M059J (cell line): ENCODE measurements at places on chromosomes 11 and 22. TPM values are rescaled to one million over a fixed set of nuclear protein-coding genes. Genes with fewer than 3 reads are reported as not detected.

Gene MAPK8IP1
- total RNA-seq = 6.6 and 11.7 TPM in 2 replicates

GRCh38 chr11:91694331-91694730, 530.3 kb upstream of the FAT3 start:
- DNase-seq = no peak

DNA sequence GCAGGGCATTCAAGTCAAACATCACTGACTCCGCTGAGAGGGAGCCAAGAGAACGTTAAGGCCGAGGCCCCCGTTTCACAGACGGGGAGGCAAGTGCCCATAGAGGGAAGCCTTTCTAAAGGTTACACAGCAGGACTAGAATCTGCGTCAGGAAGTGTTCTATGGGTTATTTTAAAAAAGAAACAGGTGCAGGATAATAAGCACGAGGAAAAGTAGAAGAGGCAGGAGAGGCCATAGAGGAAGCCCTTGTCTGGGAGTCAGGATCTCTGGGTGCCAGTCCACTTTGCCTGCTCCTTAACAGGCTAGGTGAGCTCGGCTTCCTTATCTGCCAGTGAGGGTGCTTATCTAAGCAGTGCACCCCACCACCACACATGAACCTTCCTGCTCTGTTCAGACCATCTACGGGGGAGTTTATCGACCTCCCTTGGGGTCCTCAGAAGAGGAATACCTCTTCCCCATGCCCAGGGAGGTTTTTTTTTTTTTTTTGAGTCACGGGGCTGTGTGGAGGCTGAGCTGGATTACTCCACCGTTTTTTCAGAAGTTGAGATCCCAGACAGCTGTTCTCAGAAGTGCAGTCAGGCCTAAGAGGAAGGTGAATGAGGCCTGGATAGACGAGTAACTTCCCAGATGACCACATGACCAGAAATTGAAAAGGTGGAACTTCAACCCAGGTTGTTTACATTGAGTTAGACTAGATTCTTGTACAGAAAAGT, 1.2 kb upstream of the FCHSD2 start:
- DNase-seq = no peak

DNA sequence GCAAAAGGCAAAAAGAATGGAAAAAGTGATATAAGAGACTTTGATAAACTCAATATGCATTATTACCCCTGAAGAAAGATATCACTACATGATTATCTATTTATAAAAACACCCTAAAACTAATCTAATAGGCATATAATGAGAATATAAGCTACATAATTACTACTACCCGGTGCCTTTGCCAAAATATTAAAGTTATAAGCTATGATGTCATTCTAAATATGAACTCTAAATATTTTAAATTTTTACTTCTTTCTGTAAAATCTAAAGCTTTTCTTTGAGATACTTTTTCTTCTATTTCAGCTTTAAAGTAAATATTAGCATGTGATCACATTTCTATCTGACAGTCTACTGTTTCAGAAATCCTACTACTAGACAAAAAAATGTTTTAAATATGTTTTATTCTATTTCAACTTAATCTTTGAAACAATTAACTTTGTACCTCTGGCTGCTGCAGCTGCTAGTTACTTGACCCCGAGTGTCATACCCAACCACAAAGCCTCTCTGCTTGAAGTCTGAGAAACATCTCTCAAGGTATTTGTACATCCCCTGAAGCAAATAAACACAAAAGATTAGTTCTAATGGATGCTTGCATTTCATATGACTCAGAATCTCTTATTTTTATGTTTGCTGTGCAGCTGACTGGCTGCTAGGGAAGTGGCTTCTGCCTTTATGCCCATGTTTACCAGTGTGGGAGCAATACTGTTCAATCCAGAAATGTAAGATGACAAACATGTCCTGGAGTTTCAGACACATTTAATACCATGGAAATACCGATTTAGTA, 26.8 kb downstream of the PGM2L1 start:
- DNase-seq = peak; percentile 94

DNA sequence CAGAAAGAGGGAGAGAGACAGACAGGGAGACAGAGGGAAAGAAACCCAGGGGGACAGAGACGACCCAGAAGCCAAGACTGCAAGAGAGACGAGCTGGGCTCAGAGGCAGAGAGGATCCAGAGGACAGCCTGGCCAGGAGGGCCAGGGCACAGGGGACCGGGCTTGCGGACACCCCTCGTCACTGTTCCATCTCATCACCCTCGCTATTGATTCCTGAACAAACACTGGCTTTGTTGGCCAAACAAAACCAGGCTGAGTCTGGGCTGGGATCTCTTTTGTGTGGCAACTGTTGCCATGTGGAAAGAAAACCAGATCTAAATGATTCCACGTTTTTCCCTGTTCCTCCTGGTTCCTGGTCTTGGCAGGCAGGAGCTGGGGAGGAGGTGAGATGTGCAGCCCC, 339.4 kb downstream of the MN1 start:
- DNase-seq = no peak

Gene OR52I1
- not detected in 2 replicates for total RNA-seq

Gene KDM4E
- total RNA-seq = not detected in 2 replicates
